ENCODE measurements at places on chromosomes 11 and 22. TPM values are rescaled to one million over a fixed set of nuclear protein-coding genes. Genes with fewer than 3 reads are reported as not detected.

DNA sequence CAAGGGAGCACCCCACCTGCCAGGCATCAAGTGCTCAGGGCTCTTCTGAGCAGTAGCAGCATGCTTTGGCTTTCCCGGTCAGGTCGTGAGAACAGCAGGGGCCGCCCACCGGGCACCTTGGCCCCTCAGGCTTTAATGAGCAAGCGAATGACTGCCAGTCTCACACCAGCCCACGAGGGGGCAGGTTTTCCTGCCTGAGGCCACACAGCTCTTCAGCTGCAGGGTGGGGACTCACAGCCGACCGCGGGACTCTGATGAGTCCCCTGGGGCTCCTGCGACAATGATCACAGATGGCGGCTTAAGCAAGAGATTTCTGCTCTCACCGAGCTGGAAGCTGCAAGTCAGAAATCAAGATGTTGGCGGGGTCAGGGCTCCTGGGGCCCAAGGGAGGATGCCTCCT lies 14.3 kb upstream of the FGF19 start:
- no peaks in the 10 kb centered on the region for H3K36me3 ChIP-seq
- H3K4me1 ChIP-seq: no peaks in the 10 kb centered on the region
- peak; percentile 22 for DNase-seq

- no peak overlapping the region for H3K27ac ChIP-seq
- peaks cover 16% of the 10 kb centered on the region for H3K27me3 ChIP-seq
- H3K36me3 ChIP-seq: no peaks in the 10 kb centered on the region
- peaks cover 22% of the 10 kb centered on the region for H3K4me1 ChIP-seq
- H3K4me3 ChIP-seq: peak overlapping the region; percentile 55
These were observed 16.6 kb downstream of the RTN4RL2 start for GRCh38 chr11:57476757-57477506.

DNA sequence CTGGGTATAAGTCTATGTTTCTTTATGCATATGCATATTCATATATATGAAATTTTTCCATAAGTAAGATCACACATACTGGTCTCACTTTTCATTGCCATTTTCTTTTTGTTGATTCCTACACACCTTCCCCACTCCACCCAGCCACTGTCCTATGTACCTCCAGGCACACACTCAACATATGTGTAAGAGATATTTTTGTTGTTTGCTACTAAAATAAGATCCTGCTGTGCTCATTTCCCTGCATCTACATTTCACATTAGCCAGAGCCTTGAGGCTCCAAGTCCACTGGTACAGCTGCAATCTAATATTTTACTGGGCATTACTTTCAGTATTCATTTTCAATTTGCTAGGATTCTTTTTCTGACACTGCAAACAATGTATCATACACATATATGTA lies 8.1 kb upstream of the KRTAP5-10 start:
- no peak overlapping the region for H3K4me3 ChIP-seq
- no peaks in the 10 kb centered on the region for H3K4me1 ChIP-seq
- no peaks in the 10 kb centered on the region for H3K36me3 ChIP-seq
- H3K27ac ChIP-seq: no peak overlapping the region

DNA sequence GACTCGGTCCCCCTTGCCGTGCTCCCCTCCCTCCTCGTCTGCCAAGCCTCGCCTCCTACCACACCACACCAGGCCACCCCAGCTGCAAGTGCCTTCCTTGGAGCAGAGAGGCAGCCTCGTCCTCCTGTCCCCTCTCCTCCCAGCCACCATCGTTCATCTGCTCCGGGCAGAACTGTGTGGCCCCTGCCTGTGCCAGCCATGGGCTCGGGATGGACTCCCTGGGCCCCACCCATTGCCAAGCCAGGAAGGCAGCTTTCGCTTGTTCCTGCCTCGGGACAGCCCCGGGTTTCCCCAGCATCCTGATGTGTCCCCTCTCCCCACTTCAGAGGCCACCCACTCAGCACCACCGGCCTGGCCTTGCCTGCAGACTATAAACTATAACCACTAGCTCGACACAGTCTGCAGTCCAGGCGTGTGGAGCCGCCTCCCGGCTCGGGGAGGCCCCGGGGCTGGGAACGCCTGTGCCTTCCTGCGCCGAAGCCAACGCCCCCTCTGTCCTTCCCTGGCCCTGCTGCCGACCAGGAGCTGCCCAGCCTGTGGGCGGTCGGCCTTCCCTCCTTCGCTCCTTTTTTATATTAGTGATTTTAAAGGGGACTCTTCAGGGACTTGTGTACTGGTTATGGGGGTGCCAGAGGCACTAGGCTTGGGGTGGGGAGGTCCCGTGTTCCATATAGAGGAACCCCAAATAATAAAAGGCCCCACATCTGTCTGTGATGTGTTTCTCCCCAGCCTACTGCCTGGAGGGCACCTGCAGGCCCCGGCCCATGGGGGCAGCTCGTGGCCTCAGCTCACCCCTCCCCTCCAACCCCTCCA lies 29.8 kb downstream of the CAPN1 start:
- no peak overlapping the region for H3K4me3 ChIP-seq
- DNase-seq: peak; percentile 8
- H3K27me3 ChIP-seq: peaks cover 3% of the 10 kb centered on the region
- H3K4me1 ChIP-seq: peaks cover 18% of the 10 kb centered on the region

DNA sequence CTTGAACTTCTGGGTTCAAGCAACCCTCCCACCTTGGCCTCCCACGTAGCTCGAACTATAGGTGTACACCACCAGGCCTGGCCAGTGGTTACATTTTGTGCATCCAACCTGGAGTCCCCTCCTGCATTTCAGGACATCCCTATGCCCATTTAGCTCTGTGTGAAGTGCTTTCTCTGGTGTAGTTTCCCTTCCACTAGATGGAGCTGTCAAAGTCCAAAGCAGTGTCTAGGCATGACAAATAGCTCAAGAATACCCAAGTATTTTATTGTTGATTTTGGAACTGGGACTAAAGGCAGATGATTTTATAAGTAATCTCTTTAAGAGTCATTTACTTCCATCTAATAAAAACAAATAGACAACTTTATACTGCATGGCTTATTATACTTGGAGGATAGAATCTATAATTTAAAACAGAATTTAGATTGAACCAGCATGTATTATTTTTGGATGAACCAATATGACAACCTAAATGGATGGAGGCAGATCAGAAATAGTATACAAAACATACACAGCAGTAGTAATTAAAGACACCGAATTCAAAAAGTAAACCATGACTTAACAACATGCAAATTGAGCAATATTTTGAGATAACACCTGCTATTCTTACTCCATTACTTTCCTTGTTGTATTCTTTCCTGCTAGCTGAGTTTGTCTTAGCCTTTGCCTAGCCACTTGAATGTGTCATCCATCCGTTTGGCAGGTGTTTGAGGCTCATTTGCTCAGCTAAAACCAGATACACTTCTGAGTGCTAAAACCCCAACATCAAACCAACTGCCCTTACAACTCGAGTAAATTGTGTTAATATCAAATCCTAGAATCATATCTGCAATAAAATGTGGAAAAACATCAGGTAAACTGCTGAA lies 37.7 kb downstream of the EIF4ENIF1 start:
- peaks cover 30% of the 10 kb centered on the region for H3K36me3 ChIP-seq
- no peak overlapping the region for H3K4me3 ChIP-seq
- DNase-seq: no peak
- H3K27me3 ChIP-seq: no peaks in the 10 kb centered on the region

KRTAP5-11 gene
- total RNA-seq: not detected

- H3K4me3 ChIP-seq: no peak overlapping the region
- no peak for DNase-seq
- H3K4me1 ChIP-seq: no peaks in the 10 kb centered on the region
- H3K27me3 ChIP-seq: peaks cover 16% of the 10 kb centered on the region
- H3K27ac ChIP-seq: no peak overlapping the region
These were observed 40.1 kb upstream of the SCN3B start for GRCh38 chr11:123694551-123694950.

- peaks cover 4% of the 10 kb centered on the region for H3K27me3 ChIP-seq
- no peaks in the 10 kb centered on the region for H3K36me3 ChIP-seq
- H3K27ac ChIP-seq: no peak overlapping the region
- no peak overlapping the region for H3K4me3 ChIP-seq
These were observed 432.9 kb downstream of the TENM4 start for GRCh38 chr11:79007771-79008402.

MOGAT2 gene
- total RNA-seq: not detected

DNA sequence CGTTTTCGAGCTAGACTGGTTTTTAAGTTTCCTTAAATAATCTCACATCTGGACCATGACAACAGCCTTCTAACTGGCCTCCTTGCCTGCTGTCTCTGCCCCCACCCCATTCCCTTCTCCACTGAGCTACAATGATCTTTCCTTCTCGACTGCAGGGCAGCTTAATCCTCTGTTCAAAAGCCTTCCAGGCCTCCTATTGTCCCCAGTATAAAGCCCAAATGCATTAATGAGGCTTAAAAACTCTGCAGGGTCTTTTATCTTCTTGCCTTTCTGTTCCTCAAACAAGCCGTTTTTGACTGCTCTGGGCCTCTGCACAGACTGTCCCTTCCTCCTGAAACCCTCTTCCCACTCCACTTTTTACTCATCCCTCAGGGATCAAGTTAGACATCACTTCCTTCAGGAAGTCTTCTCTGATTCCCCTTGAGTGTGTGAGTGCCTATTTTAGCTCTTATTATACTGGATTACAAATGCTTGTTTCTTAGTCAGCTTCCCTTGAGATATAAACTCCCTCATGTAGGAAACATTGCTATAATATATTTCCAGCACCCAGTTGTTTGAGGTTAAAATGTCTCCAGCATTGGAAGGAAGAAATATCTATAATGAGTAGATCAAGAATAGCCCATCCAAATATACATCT lies 23.6 kb upstream of the PAMR1 start:
- no peaks in the 10 kb centered on the region for H3K36me3 ChIP-seq
- no peak for DNase-seq
- H3K27me3 ChIP-seq: peaks cover 22% of the 10 kb centered on the region
- H3K4me1 ChIP-seq: no peaks in the 10 kb centered on the region
- H3K27ac ChIP-seq: no peak overlapping the region
- no peak overlapping the region for H3K4me3 ChIP-seq

GRCh38 chr22:33302549-33302948 lies 244.4 kb upstream of the SYN3 start:
- H3K27ac ChIP-seq: no peak overlapping the region
- no peaks in the 10 kb centered on the region for H3K36me3 ChIP-seq
- no peaks in the 10 kb centered on the region for H3K27me3 ChIP-seq
- no peaks in the 10 kb centered on the region for H3K4me1 ChIP-seq

- DNase-seq: no peak
- H3K4me3 ChIP-seq: no peak overlapping the region
- peaks cover 18% of the 10 kb centered on the region for H3K36me3 ChIP-seq
- peaks cover 54% of the 10 kb centered on the region for H3K4me1 ChIP-seq
- H3K27ac ChIP-seq: peak overlapping the region; percentile 58
- H3K27me3 ChIP-seq: no peaks in the 10 kb centered on the region
These were observed 7.3 kb downstream of the CERK start for GRCh38 chr22:46730568-46731245.

DNA sequence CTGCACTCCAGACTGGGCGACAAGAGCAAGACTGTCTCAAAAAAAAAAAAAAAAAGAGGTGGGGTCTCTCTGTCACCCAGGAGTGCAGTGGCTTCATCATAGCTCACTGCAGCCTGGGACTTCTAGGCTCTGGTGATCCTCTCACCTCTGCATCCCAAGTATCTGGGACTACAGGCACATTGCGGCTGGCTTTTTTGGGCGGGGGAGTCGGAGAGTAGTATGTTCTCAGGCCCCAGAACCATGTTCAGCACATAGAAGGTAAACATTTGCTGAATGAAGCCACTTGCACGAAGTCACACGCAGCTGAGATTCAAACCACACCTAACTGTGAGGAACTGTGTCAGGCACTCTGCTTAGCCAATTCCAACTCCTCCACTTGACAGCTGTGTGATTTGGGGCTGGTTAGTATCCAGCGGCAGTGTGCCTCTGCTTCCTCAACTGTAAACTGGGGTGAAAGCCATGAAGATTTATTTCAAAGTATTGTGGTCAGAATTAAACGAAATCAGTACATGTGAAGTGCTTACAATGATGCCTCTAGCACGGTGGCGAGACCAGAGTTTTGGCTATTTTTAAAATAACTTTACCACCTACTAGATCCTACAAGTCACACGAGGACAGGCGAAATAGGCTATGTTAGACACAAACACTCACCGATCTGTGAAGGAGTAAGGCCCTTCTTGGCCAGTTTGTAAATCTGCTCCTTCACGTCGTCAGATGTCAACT lies 789 bp downstream of the RPS13 start:
- H3K4me1 ChIP-seq: peaks cover 34% of the 10 kb centered on the region
- no peaks in the 10 kb centered on the region for H3K27me3 ChIP-seq
- peak overlapping the region; percentile 96 for H3K4me3 ChIP-seq

IL10RA gene
- total RNA-seq: 114 TPM

MUC2 gene
- not detected for total RNA-seq

BARX2 gene
- total RNA-seq: 0.71 TPM

FADS2 gene
- 58.2 TPM for total RNA-seq

TMPRSS13 gene
- 2.6 TPM for total RNA-seq

- no peaks in the 10 kb centered on the region for H3K36me3 ChIP-seq
- H3K4me3 ChIP-seq: no peak overlapping the region
- DNase-seq: no peak
These were observed 130.0 kb downstream of the EHF start for GRCh38 chr11:34750692-34751405.

DNA sequence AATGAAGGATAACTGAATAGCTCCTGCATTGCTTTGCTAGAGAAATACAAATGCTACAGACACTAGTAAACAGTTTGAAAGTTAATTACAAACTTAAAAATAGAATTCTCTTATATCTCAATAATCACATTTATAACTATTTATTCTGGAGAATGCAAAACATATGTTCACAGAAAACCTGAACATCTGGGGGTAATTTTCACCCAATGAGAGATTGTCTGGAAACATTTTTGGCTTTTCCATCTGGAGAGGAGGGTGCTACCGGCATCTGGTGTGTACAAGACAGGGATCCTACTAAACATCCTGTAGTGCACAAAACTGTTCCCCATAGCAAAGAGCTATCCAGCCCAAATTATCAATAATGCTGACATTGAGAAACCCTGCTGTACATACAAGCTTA lies 378.4 kb upstream of the CHORDC1 start:
- no peaks in the 10 kb centered on the region for H3K27me3 ChIP-seq
- H3K4me1 ChIP-seq: no peaks in the 10 kb centered on the region
- DNase-seq: no peak
- no peak overlapping the region for H3K4me3 ChIP-seq
- no peak overlapping the region for H3K27ac ChIP-seq

MS4A15 gene
- total RNA-seq: not detected

- no peak overlapping the region for H3K27ac ChIP-seq
- H3K4me1 ChIP-seq: peaks cover 13% of the 10 kb centered on the region
- no peaks in the 10 kb centered on the region for H3K27me3 ChIP-seq
- peaks cover 6% of the 10 kb centered on the region for H3K36me3 ChIP-seq
- no peak overlapping the region for H3K4me3 ChIP-seq
These were observed 41.3 kb downstream of the SMCO4 start for GRCh38 chr11:93501856-93502255.
